Stimulated activated CD8-positive, alpha-beta memory T cell treated with anti-CD3 and anti-CD28 coated beads, Interleukin-2, amount 100 ng/mL, for 1 hour (primary cell): ENCODE measurements at places on chromosomes 5 and 9.

GRCh38 chr9:122789256-122790046, 718 bp downstream of the OR5C1 start:
- no peak for DNase-seq

- DNase-seq, result no peak
Observed at GRCh38 chr5:150653145-150653761, 7.8 kb upstream of the MYOZ3 start.

GRCh38 chr5:136724161-136724560, 358.8 kb upstream of the TRPC7 start:
- DNase-seq, result no peak

DNA sequence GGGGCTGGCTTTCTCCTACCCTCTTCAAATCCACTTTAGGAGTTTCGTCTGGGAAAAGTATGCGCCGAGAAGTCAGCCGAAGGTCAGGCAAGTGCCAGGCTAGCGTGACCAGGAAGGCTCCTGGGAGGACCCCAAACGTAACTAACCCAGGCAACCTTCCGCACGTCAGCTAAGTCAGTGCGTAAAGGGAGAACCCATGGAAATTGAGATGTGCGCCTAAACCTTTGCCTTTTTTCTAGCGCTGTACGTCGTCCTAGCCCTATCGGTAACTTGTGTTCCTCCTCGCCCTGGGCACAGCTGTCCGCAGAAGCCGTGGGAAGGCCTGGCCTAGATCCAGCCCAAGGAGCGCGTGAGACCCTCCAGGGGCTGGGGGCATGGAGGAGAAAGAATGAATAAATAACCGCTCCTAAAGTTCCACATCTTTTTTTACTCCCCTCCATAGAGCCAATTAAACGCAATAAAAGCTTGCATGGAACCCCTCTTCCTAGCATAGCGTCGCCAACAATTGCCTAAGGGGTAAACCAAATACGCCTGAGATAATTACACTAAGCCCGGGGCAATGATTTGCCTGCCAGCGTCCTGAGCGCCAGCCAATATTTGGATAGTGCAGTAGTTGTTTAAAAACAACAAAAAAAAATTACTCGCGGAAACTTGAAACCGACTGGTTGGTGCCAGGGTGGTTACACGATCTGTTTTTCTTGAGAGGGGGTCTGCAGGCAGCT, 4.0 kb upstream of the FOXB2 start:
- no peak for DNase-seq

DNA sequence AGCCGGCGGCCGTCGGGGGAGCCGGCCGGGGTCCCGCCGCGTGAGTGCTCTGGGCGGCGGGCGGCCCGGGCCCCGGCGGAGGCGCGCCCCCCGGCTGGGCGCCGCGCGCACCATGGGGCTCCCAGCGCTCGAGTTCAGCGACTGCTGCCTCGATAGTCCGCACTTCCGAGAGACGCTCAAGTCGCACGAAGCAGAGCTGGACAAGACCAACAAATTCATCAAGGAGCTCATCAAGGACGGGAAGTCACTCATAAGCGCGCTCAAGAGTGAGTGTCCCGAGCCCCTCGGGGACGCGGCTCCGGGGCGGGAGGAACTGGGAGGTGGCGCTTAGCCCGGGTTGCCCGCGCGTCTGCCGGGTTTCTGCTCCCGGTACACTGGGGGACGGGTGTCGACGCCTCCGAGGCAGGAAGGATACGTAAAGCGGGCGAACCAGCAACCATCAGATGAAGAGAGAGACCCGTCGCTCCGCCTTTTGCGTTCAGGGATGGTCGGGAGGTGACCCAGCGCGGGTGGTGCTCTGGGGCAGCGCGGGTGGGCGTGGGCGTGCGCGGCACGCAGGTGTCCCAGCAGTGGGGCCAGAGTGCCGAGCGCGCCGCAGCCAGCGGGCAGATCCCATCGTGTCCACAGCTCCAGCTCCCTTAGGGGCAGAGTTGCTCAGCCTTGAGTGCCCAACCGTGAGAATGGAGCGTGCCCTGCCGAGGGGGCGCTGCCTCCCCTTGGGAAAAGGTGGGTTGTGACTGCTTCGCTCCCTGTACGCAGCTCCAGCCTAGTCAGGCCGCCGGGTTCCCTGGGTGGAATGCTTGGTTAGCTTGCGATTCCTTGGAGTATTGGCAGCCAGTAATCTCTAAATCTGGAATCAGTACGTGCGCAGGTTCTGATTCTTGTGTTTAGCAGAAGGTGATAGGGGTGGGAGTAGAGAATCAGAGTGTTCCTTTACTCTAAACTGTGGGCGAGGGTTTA, 753 bp downstream of the ARHGAP26 start:
- DNase-seq, result peak; percentile 29

- DNase-seq, result no peak
Observed at GRCh38 chr9:68947015-68947414, 66.9 kb downstream of the PRKACG start.

DNA sequence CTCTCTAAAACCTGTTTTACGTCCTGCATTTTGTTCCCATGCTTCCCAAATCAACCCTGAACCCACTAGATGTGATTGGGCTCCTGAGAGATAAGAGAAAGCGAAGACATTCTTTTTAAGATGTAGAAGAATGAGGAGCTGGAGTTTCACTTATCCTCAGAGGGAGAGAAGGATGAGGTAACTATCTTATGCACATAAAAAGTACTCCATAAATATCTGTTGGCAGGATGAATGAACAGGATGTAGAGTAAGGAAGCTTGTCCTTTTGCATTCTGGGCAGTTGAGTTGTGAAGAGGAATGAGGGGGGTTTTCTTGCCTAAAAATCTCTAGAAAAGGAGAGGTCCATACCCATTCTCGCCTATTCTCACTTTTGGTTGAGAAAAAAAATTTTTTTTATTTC, 163.2 kb downstream of the UNC13B start:
- no peak for DNase-seq

DNA sequence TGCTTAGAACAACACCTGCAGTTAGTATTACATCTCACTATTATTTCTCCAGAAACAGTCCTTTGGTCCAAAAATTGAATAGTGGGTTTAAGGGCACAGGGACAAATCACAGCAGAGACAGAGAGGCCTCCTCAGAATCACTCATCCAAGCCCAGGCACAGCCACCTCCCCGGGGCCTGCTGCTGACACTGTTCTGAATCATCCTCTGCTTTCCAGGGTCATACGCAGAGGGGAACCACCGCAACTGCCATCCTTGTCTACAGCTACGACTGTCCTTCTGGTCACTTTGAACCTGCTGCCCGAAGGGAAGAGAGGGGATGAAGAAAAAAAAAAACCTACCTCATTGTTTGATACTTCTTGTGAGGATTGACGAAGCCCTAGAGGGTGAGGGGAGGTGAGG, 35.3 kb upstream of the MAN2A1 start:
- DNase-seq, result no peak
